Heart left ventricle (tissue), 16 donors: ENCODE measurements at places on chromosomes 16 and 17.

DNA sequence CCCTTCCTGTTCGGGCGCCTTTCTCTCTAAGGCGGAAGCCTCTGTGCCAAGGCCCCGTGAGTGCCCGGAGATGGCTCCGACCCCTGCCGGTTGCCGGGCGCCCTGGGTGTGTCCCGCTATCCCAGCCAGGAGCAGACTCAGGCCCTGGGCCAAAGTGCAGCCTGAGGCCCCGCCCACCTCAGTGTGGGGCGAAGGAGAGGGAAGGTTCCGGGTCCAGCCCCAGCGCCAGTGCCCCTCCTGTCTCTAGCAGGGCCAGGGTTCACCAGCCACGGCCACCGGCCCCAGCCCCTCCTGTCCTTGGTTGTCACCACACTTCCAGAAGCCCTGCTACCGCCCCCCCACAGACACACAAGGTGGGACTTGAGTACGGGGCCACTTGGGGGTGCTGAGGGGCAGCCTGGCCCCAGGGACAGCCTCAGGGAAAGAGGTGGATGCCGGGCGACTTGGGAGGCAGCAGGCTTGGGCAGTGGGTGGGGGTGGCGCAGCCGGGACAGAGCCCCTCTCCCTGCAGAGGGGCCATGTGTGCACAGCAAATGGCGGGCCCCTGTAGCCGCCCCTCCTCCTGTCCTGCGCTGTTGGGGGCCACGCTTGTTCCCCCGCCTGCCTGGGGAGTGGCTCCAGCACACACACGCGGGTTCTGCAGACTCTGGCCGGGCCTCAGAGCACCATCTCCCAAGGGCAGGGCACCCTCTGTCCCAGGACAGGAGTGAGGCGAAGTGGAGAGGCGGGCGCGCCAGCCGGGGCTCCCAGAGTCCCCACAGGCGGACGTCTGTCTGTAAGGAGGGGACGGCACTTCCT is 6.0 kb downstream of the C1QTNF8 start:
- DNase-seq: peak; percentile 62

- no peak for DNase-seq
Measured at GRCh38 chr16:85894266-85894665, 4.7 kb upstream of the IRF8 start.

DNA sequence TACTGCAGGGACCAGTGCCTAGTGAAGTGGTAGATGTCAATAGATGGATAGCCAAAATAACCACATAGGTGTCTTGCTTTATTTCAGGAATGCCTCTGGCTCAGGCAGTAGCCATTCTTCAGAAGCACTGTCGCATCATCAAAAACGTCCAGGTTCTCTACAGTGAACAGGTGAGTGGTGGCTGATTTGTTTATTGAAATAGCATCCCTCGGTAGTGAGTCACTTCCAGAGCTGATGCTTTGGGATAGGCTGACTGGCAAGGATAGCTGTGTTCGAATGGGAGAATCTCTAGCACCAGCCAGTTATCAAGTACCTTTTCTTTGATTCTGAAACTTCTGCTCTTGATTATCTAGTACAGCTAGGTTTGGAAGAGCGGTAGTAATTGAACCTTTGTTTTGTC is 10.3 kb downstream of the PHAF1 start:
- no peak for DNase-seq

DNA sequence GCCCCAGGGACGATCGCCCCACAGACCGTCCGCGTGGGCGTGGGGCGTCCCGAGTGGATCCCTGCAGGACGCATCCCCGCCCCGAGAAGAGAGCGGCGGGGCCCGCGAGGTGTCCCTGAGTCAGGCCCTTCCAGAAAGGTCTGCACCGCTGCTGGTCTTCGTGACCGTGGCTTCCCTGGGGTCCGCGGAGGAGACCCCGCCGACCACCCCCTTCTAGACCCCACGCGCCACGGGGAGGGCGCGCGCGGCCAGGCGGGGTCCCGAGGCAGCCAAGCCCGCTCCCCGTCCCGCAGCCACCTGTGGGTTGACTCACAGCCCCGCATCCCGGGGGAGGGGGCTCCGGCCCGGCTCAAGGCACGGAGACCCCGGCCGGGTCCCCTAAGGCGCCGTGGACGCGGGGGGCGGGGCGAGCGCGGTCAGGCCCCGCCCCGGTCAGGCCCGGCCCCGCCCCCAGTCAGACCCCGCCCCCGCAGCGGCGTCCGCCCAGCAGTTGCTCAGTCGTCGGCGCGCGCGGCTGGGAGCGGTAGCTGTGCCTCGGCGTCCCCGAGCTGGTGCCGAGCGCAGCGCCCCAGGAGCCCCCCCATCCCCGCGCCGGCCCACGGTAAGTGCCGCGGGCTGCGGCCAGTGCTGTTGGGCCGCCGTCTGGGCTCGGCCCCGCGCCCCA is at the start of gene BAIAP3:
TSS of gene BAIAP3 (plus strand) at position 497 of the 664 bp plus-strand sequence. CDS start 4,905 bp downstream, outside the sequence.
- DNase-seq: peak; percentile 58

DNA sequence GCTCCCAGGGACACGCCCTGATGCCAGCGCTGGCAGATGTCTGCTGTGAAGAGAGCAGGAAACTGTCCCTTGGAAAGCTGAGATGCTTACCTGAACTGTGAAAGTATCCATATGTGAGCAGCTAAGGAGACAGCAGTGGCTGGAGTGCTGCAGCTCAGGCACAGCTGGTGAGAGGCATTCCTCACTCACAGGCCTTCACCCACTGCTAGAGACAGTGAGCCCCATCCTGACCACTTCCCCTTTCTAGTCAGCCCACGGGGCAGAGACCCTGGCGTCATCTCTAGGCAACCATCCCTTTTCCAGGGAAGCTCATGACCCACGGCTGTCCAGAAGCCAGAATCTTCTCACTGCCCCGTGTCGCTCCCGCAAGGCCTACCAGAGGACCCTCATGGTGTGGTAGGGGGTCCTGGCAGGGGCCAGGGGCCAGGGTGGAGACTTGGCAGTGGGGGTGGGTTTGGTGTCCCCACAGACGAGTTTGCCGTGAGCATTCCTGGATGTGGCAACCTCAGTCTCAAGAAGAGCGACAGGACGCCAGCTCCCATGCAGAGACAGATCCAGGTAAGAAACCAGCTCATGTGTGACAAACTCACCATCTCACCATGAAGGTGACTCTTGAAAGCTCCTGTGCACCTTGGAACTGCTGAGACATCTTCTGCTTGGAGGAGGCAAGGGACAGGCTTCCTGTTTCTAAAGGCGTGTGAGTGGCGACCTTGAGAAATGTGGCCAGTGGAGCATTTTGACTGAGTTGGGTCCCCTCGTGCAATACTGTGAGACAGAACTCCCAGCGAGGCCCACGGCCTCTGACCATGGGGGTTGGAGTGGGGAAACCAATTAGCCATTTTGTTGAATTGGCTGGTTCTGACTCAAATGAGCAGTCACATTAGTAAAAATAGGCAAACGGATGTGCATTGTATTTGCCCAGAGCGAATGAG is at the start of gene SCIMP:
TSS of gene SCIMP (minus strand) at position 216 of the 932 bp plus-strand sequence. CDS start at position 111, 105 bp downstream.
- peak; percentile 32 for DNase-seq

DNA sequence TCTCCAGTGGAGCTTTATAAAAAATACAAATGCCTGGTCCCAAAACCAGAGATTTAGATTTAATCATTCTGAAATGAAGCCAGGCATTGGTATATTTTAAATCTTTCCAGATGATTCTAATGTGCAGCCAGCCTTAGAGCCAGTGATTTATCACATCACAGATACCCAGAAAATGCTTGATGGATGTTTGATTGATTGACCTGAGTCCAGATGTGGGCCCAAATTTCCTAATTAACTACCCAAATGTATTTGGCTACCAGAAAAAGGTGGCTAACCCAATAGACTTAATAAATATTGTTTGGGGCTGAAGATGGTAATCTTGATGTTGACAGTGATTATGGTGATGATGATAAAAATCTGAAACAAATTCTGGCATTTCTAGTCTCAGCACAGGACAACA is 93.1 kb downstream of the ABCC12 start:
- no peak for DNase-seq

GRCh38 chr16:49112754-49113153 is 168.9 kb downstream of the CBLN1 start:
- DNase-seq: peak; percentile 54

GRCh38 chr17:62064029-62064790 is 868 bp downstream of the MED13 start:
- no peak for DNase-seq
